H4 (cell line): ENCODE measurements at places on chromosomes 7 and 10. TPM values are rescaled to one million over a fixed set of nuclear protein-coding genes. Genes with fewer than 3 reads are reported as not detected.

DNA sequence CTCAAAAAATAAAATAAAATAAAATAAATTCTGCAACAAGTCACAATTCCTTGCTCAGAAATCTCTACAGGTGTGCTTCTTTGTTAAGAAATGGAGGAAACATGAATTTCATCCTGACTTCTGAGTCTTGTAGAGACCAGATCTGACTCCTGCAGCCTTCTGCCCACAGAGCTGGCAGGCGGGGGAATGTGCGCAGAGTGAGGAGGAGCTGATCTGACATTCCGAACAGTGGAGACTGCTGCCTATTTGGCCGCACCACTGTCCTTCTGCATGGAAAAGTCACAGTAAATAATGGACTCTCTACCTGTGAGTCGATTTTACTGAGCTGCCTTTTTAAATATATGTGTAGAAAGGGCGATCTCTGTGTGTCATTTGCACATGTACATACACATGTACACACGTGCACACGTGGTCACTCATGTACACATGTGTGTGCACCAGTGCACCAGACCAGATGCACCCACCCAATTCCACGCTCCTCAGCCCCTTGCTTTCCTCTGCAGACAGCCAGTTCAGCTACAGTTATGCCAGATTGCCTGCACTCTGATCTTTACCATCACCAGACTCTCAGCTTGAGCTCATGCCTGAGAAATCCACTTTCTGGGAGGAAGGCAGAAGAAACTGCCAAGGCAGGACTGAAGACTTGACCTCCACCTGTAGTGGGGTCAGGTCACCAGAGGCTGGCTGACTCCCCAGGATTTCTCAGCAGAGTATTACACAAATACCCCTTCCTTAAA lies 54.9 kb downstream of the IKZF1 start:
- no peak for DNase-seq

DNA sequence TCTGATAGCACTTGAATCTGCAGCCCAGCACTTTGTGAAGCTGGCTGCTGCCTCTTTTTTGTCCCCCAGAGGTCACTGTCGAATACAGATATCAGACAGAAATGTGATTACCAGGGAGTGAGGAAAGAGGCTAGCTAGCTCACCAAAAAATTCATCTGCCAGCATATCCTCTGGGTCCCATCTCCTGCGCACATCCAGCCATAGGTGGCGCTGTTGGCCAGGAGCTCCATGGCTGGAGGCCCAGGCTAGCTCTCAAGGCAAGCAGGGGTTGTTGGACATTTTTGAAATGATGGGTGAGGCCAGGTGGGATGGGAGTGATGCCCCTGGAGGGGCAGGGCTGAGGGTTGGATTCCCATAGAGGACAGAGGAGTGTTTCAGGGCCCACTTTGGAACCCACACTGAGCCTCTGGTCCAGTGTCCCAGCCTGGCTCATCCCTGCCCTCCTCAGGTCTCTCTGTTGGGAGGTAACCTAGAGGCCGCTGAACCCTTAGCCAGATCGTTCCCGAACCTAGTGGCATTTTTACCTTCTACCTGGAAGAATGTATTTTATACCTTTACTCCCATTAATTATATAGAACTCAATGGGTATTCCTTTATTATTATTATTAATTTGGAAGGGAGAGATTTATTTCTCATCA lies 14.8 kb downstream of the DPCD start:
- DNase-seq = peak; percentile 62

DNA sequence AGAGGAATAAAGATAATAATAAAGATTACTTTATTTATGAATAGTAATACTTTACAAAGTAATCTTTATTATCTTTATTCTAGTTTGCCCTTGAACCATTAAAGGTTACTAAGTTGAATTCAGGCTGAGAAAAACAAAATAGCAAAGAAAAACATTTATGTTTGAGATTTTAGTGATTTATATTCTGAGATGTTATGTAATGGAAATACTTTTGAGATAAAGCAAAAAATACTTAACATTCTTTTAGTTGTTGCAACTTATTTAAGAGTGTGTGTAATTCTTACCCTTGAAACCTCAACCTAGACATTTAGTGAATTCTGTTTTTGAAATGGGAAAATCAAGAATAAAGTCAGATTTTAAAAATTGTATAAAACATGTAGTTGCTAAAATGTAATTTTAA lies 40.0 kb downstream of the MINPP1 start:
- no peak for DNase-seq

GRCh38 chr10:77609781-77610272 lies 27.8 kb downstream of the KCNMA1 start:
- no peak for DNase-seq

RAB11FIP2 gene
- total RNA-seq = 7.6 and 11.2 TPM in 2 replicates

DNA sequence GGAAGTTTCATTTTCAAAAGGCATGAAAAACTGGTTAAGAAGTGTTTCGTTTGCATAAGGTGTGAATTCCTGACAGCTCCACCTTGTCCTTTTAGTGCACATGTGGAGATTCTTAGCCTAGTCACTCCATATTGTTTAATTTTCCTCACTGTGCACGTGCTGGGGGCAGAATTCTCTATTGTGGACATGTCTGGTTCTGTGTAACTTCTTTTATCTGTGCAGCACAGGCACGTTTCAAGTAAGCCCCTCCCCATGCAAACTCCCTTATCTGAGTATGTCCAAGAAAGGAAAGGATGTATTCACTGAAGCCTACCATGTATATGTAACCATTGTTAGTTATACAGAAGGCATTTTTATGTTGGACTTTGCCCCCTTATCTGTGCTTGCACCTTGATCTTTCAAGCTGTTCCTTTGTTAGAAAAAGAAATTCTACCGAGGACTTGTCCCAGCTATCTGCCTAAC lies 1346.3 kb downstream of the REEP3 start:
- DNase-seq = no peak

DNA sequence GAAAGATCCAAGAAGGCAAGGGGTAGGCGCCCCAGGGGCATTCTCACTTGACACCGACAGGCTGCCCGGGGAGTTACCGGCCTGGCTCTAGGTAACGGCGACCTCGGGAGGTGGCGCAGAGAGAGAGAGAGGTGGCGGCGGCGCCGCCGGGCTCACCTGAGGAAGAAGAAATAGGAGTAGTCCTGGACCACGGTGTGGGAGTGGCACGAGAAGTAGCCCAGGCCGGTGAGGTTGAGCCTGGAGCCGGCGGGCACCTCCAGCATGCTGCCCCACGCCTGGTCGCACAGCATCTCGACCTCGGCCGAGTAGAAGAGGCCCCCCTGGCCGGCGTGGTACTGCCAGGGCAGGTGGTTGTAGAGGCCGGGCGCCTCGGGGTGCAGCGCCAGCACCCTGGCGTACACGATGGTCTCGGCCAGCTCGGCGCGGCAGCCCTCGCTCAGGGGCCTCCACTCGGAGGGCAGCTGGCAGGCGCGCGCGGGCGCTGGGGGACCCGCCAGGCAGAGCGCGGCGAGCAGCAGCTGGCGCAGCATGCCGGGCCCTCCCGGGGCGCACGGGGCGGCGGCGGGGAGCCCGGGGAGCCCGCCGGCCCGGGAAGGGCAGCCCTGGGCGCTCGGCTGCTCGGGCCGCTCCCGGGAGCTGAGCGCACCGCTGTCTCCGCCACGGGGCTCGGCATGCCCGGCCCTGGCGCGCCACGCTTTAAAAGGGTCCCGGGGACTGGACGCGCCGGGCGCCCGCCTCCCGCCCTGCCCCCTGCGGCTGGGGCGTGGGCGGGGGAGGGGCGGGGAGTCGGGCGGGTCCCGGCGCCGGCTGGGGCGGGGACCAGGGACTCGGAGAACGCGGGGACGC lies at the start of gene CCDC3:
CCDC3 (minus strand) TSS at position 673 of the 846 bp plus-strand sequence; CDS start at position 530, 143 bp downstream.
- no peak for DNase-seq
